Stimulated activated CD8-positive, alpha-beta memory T cell treated with anti-CD3 and anti-CD28 coated beads, Interleukin-2, amount 100 ng/mL, for 48 hours (primary cell): ENCODE measurements at places on chromosomes 1 and 21.

GRCh38 chr1:72023063-72023930 lies 259.0 kb downstream of the NEGR1 start:
- DNase-seq = no peak

GRCh38 chr1:226532553-226532952 lies 16.0 kb upstream of the STUM start:
- DNase-seq = no peak

- no peak for DNase-seq
Observed at GRCh38 chr1:100398648-100399047, 46.3 kb downstream of the CDC14A start.

DNA sequence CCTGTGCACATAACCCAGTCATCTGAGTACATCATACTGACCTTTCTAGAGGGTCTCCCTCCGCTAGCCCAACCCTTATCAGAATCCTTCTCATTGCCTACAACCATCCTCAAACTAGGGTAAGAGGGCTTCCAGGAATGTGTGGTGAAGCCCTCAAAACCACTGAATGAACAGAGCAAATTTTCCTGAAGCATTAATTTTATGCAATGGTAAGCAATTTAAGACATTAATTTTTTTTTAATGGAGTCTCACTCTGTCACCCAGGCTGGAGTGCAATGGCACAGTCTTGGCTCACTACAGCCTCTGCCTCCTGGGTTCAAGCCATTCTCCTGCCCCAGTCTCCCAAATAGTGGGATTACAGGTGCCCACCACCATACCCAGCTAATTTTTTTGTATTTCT lies 86.1 kb upstream of the ZNF281 start:
- DNase-seq = no peak

GRCh38 chr1:113677250-113678158 lies 81.8 kb downstream of the PHTF1 start:
- no peak for DNase-seq

DNA sequence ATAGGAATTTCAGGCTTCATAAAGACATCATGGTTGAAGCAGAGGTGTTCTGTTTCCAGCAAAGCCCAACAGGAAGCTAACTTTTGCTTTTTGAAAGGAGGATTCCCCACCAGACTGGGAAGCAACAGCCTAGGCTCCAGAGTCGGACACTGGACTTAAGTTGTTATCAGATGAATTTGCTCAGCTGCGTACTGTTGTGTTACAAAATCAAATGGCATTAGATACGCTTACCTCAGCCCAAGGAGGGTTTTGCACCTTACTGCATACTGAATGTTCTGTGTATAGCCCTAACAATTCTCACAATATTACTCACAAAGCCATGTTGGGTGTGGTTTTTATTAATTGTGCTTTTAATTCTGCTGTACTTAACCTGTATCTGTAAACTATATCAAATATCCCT lies 547 bp upstream of the CHIA start:
- no peak for DNase-seq

- DNase-seq = no peak
Observed at GRCh38 chr21:21241391-21241790, 243.2 kb downstream of the NCAM2 start.

DNA sequence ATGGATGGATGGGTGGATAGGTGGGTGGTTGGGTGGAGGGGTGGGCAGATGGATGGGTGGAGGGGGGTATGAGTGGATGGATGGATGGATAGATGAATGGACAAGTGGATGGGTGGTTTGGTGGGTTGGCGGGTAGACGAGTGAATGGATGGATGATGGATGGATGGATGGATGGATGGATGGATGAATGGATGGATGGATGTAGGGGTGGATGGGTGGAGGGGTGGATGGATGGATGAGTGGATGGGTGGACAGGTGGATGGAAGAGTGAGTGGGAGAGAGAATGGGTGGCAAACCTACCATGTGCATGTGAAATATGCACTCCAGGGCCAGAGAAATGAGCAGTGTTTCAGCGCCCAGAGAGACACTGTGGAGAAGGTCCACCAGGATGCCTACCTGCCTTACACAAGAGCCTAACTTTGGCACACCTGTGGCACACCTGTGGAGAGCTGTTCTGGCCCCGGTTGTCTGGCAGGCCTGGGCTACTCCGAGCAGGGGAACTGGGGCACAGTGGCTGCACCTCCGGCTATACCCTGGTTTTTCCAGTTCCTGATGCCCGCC lies 12.8 kb downstream of the EPHA2 start:
- DNase-seq = no peak

DNA sequence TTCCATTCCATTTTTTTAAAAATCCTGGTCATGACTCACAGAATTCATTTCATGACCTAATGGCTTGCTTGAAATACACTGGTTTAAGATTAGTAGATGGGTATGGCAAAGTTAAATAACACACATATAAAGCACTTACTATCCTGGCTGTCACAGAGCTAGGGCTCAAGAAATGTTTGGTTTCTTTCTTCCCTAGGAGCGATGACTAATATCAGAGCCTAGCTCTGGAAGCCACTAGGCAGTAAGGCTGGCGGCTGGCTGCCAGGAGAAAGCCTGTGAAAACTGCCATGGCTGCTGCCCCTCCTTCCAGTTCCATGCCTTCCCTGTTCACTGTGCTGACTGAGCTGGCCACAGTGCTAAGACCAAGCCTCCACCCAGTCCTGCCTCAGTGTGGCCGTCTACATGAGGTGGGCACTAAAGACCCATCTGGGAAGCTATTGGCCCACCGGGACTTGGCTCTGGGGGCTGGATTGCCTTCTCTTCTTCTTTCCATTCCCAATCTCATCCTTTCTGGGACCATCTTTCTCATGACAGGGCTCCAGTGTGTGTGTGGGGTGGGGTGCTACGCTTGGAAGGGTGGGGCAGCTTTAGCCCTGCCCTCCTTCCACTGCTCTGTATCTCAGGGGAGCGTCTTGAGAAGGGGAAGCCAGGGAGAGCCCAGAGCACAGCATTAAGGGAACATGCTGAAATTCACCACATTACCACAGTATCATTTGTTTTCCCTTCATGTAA lies 10.8 kb upstream of the ASCL5 start:
- DNase-seq = no peak

DNA sequence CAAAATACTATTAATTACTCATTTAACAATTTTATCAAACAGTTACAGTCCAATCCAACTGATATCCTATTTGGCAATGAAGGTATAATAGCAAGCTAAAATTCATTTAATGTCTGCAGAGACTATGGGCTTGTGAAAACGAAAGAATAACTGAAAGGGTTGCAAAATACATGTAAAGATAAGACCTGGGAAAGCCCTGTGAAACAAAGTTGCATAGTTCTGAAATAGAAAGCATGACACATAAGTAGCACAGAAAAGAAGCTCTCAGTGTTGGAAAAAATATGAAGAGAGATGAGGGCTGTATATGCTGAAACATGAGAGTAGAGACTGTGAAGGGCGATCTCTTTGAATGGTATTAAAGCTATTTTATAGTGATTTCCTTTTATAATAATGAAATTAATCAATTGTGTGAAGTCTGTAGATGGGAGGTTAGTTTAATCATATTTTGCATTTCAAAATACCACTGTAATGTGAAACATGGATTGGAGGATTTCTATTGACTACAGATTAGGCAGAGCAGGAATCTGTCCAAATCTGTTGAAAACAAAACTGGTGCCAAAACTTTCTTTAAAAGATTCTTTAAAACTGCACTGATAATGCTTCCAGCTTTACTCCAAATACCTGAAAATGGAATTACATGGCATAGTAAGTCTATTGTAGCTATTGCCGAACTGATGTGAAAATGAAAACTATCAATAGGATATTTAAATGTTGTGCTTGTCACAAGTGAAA lies 1518.9 kb upstream of the B3GALT2 start:
- DNase-seq = no peak

- no peak for DNase-seq
Observed at GRCh38 chr1:78622548-78622947, 2.3 kb downstream of the IFI44L start.

- no peak for DNase-seq
Observed at GRCh38 chr1:42822800-42823392, 5.7 kb upstream of the SVBP start.

DNA sequence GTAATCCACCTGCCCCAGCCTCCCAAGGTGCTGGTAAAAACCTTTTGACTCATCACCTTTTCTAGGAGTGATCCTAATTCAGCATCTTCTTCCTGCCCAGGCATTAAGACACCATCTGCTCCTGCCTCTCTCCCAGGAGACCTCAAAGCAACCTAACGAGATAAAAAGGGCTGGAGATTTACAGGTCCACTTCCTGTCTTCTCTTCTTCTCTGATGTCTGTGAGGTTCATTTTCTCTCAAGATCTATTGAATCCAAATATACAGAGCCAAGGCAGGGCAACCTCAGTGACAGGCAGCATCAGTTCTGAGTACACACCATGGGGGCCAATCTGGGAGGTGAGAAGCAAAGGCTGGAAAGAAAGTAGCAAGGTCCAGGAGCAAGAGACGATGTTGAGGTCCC lies 219.4 kb downstream of the SETD4 start:
- no peak for DNase-seq

DNA sequence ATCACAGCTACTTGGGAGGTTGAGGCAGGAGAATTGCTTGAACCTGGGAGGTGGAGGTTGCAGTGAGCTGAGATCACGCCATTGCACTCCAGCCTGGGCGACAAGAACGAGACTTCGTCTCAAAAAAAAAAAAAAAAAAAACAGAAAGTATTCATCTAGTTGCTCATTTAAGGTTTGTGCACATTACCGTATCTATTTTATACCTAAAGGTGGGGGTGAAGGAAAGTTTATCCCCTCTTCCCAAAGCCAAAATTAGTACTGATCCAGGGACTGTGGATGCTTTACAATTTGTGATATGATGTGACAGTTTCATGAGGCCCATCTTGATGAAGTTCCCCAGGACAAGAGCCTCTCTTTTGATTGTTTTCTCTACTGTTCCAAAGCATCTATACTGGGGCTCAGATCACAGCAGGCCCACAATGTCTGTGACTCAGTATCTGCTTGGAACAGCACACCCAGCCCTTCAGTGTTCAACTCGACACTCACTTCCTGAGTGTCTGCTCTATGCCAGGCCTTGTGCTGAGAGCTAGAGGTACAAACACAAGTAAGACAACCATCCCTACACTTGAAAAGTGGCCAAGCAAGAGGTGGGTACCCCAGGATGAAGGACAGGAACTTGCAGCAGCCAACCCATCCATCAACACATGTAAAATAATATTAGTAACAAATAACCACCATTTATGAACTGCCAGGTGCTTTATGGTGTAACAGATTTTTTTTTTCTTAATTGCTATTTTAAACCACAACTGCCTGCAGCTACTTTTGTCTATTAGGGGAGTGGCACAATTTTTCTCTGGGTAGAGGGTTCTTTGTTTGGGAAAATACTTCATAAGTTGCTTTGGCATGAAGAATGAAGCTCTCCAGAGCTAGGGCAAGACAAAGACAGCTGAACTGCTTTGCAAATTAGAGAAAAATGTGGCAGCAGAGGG lies 29.0 kb upstream of the KHDRBS1 start:
- DNase-seq = no peak

DNA sequence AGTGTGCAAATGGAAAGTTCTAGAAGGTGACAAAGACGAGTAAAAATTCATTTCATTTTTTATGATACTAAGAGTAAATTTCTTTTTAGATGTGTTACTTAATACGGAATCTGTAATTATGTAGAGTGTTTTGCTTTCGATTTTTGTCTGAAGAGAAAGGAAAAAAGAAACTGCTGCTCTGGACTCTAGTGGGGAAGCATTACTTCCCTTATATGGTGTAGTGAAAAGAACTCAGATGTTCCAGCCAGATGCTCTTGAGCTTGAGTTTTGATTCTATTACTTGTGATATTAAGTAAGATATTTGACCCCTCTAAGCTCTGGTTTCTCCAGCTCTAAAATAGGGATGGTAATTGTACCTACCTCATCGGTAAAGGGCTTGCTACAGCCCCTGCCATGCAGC lies 12.2 kb upstream of the GPR161 start:
- DNase-seq = no peak

- DNase-seq = no peak
Observed at GRCh38 chr1:34842952-34843371, 16.6 kb downstream of the SMIM12 start.

GRCh38 chr21:37193006-37193405 lies 74.1 kb downstream of the VPS26C start:
- DNase-seq = no peak

DNA sequence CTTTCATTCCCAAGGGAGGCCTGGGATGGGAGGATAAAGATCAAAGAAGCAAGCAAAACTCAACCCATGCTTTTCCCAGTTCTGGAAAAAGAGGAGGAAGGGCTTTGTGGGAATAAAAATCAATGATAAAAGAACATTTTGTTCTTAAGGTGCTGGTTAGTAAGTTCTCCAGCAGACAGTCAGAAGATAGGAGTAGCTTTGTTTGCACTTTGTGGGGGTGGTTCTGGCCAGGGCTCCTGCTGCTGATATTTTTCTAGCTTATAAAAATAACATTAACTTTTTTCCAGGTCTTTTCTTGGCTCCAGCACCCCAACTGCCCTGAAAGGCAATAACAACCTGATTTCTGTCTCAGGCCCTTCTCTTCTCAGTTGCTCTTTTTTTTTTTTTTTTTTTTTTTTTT lies 220.0 kb downstream of the FGGY start:
- DNase-seq = no peak

DNA sequence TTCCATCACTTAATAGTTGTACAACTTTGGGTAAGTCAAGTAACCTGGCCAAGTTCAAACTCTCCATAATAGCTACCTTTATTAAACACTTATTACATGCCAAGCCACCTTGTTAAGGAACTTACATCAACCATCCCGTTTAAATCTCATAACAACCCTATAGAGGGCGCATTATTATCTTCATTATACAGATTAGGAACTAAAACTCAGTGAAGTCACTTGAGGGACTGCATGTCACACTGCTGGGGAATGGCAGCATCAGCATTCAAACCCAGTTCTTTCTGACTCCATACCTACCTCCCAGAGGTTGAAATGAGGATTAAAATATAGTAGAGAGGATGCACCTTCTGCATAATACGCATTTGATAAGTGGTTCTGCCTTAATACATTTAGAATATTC lies 47.1 kb upstream of the PLA2G2C start:
- DNase-seq = no peak

GRCh38 chr1:21674957-21675356 lies 5.8 kb upstream of the RAP1GAP start:
- no peak for DNase-seq

GRCh38 chr1:214341459-214341858 lies 60.5 kb downstream of the SMYD2 start:
- DNase-seq = no peak

DNA sequence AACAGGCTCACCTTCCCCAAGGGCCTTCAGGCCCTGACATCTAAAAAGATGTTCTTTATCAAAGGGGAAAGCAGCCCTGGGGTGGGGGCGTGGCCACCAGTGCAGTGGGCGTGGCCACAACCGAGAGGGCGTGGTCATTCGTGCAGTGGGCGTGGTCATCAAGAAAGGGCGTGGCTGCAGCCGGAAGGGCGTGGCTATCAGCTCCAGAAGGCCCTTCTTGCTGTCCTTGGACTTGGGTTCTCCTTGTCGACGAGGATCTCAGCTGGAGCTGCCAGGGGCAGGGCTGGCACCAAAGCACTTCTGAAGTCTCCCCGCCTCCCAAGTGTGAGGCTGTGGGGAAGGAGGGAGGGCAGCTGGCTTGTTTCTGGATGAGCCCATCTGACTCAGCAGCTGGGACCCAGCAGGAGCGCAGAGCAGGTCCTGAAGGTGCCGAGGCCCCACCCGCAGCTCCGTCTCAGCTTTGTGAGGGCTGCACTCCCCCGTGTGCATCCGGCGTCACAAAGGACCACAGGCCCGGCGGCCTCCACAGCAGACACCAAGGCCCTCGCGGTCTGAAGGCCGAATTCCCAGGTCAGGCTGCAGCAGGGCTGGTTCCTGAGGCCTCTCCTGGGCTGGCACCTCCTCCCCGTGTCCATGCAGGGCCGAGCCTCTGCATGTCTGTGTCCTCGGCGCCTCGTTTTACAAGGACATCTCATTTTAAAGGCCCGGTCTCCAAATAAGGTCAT lies 12.8 kb downstream of the PDE9A start:
- DNase-seq = no peak

GRCh38 chr21:33115631-33116510 lies 45.9 kb downstream of the OLIG1 start:
- no peak for DNase-seq
